ENCODE measurements at places on chromosomes 2 and 18.
A peak's percentile ranks its signal among the peaks of the same experiment; 100 is the strongest.

- DNase-seq: no peak
Measured at GRCh38 chr2:113215056-113215455, 41.3 kb downstream of the PSD4 start.

DNA sequence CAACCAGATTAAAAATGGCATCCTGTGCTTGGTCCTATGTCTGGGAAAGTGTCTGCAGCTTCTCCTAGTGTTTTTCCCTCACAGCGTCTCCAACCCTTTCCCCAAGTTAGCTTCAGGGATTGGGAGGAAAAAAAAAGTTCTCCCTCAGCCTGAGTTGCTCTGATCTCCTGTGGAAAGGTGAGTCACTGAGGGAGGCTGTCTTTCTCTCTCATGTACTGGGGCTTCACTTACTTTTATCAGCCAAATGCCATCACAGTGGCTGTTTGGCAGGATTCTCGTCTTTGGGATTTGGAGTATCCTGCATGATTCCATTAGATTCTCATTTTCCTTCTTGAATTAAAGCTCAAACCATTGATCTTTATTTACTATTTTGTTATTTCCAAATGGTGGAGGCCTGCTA lies 18.1 kb downstream of the GTF2A1L start:
- DNase-seq: no peak

DNA sequence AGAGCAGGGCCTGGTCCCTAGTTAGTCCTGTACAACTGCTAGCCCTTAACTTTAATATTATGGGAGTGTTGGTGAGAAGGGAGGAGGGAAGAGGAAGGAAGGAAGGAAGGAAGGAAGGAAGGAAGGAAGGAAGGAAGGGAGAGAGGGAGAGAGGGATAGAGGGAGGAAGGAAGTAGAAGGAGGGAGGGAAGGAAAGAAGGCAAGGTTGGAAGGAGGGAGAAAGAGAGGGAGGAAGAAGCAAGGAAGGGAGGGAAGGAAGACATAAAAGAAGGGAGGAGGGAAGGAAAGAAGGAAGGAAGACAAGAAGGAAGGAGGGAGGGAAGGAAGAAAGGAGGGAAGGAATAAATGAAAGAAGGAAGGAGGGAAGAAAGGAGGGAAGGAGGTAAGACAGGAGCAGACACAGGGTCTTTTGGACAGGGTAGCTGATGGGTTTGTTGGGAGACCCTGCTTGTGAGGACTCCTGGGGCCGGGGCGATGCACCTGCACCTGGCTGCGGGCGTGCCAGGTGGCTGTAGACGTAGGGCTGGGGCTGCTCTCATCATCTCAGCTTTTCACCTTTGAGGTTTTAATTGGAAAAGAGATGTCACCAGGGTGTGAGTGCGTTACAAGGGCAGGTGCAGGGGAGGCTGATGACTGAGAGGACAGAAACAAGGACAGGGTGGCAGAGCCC lies 5.9 kb upstream of the POMC start:
- DNase-seq: no peak

GRCh38 chr2:74267068-74267467 lies 68.7 kb downstream of the MTHFD2 start:
- no peak for DNase-seq

- DNase-seq: peak; percentile 89
Measured at GRCh38 chr2:54387059-54387991, 68.8 kb upstream of the SPTBN1 start.

- DNase-seq: no peak
Measured at GRCh38 chr2:227340106-227340505, 15.1 kb downstream of the MFF start.

DNA sequence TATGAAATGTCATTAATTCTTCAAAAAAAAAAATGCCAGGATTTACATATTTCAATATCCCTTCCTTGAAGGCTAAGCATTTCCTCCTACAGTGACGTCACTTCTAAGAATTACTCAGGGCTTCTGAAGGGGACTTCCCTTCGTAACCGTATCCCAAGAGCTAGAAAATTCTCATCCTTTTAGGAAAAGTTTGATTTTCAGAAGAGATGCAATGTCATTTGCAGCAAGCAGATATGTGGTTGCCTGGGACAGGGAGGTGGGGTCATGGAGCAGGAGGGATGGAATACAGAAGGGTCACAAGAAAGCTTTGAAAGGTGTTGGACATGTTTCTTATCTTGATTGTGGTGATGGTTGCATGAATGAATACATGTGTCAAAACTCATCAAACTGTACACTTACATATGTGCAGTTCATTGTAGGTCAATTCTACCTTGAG lies 97.0 kb upstream of the ATL2 start:
- DNase-seq: no peak

DNA sequence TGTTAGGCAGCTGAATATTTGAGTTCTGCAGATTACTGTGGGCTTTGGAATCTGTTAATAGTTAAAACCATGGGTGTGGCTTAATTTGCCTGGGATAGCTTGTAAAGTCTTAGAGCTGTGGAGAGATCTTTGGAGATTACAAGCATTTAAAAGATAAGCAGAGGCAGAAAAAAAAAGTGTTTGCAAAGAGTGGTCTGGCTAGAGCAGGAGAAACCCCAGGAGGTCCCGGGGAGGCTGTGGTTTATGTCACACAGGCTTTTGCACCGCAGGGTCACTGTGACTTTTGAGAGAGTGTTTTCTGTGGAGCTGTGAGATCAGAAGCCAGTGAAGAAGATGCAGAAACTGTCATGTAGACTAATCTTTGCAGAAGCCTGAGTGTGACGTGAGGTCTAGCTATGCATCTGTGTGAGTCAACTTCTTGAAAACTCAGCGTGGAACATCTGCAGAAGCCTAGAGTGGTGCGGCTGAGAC lies 49.0 kb downstream of the SETBP1 start:
- DNase-seq: peak; percentile 51

GRCh38 chr2:219334076-219334475 lies 1.5 kb upstream of the RESP18 start:
- DNase-seq: no peak

DNA sequence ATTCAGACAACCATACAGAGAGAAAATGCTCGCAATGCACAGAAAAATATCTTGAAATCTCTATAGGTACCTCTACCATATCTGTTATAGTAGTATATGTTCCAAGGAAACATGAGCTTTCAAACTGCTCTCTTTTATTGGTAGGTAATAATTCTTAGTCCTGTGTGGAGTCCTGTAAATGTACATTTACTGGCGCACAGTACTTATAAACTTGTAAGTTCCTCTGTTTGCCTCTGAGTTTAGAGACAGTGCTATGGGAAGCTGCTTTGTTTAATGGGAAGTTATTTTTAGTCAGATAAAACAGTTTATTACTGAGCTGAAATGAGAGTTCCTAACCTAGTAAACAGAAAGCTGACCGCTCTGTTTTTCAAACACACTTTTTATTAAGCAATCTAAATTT lies 52.7 kb downstream of the CCDC93 start:
- no peak for DNase-seq

GRCh38 chr2:144334551-144334950 lies 185.4 kb downstream of the ZEB2 start:
- DNase-seq: no peak

- DNase-seq: no peak
Measured at GRCh38 chr18:5103693-5104092, 93.4 kb downstream of the AKAIN1 start.

GRCh38 chr2:239908744-239909143 lies 116.4 kb downstream of the NDUFA10 start:
- DNase-seq: no peak

DNA sequence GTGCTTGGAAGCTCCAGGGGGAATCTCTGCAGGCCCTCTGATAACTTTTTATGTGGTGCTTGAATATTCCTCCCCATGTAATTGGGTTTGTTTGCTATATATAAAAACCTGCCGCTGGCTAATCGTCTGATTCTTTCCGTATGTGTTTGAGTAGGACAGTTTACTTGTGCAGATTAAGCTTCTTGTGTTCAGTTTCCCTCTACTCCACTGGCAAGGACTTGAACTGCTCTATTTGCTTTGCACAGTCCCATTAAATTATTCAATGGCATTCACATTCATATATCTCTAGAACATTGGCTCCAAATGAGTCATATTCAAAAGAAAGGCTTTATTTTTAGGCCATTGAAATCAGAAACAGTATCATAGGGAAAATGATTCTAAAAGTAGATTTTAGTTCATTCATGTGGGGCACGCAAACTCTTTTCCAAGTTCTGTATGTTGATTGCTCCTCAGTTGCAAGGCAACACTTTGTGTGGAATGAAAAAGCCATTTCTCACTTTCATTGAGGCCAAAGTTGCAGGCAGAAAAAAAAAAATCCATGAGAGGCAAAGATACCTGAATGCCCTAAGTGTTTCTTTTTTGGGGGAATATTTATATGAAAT lies 1682.3 kb upstream of the PIK3C3 start:
- DNase-seq: no peak

DNA sequence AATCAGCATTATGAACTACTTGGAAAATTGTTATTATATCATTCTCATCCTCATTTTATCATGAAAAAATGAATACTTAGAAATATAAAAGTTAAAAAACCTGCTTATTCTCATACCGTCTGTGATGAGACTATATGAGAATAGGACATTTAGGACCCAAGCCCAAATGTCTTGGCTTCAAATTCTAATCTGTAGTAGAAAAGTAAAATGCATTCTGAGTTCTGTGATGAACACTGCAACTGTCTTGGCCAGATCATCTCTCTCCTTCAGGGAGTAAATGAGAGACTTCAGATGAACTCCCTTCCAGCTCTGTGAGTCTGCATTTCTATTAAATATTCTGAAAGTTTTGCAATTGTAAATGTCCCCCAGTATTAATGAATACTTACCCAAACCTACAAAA lies 940.7 kb upstream of the KLHL29 start:
- no peak for DNase-seq

GRCh38 chr2:215874418-215874817 lies 138.9 kb downstream of the MREG start:
- DNase-seq: no peak
